Ovary (tissue), 10 donors: ENCODE measurements at places on chromosomes 6 and 20.

GRCh38 chr6:14339711-14340584 is 222.4 kb downstream of the CD83 start:
- no peak for DNase-seq

- DNase-seq = no peak
Measured at GRCh38 chr6:36222924-36223323, 26.4 kb downstream of the BRPF3 start.

DNA sequence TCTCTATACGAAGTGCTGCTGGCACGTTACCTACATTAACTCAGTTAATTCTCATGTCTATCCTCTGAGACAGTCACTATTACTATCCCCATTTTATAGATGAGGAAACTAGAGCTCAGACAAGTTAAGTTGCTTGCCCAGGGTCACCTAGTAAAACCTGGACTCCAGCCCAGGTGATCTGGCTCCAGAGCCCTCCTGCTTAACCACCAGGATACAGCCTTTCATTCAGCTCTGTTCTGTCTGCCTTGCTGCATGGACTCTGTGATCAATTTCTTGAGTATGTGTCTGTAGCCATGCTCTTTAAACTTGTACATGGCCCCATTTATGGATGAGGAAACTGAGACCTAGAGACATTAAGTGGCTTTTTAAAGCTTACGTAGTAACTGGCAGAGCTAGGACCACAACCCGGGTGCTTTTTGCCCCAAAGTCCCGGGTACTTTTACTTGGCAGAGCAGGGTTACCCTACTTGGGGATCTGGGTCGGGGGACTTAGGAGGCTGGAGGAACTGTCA is 4.7 kb downstream of the CDKN1A start:
- no peak for DNase-seq

DNA sequence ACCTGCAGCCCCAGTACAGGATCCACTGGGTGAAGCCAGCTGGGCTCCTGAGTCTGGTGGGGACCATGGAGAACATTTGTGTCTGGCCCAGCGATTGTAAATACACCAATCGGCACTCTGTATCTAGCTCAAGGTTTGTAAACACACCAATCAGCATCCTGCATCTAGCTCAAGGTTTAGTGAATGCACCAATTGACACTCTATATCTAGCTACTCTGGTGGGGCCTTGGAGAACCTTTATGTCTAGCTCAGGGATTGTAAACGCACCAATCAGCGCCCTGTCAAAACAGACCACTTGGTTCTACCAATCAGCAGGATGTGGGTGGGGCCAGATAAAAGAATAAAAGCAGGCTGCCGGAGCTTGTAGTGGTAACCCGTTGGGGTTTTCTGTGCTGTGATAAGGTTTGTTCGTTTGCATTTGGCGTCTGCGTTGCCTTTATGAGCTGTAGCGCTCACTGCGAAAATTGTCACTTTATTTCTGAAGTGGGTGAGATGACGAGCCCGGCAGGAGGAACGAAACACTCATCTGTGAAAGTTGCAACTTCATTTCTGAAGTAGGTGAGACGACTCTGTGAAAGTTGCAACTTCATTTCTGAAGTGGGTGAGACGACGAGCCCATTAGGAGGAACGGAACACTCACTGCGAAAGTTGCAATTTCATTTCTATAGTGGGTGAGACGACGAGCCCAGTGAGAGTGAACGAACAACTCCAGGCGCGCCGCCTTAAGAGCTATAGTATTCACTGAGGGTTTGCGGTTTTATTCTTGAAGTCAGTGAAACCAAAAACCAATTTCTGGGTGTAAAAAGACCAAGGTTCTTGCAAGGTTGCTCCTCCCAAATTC is 31.1 kb downstream of the SERPINB6 start:
- no peak for DNase-seq

DNA sequence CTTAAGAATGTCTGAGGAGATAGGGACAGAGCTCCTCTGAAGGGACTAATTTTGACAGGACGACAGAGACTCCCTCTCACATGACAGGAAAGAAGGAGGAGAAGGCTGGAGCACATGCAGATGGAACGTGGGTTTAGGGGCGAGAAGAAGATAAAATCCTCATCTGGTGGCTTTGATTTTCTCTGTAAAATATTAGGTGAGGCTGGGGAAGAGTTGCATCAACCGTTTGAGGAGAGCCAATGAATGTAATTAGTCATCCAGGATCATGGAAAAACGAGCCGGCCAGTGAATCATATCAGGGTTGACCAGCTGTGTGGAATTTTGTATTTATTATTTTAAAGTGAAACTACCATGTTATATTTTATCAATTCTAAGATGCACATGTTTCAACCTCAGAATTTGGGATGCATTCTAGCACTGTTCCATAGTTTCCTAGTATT is 46.9 kb upstream of the ADGRF4 start:
- no peak for DNase-seq

GRCh38 chr6:162230147-162230752 is 497.3 kb downstream of the PRKN start:
- DNase-seq = no peak

DNA sequence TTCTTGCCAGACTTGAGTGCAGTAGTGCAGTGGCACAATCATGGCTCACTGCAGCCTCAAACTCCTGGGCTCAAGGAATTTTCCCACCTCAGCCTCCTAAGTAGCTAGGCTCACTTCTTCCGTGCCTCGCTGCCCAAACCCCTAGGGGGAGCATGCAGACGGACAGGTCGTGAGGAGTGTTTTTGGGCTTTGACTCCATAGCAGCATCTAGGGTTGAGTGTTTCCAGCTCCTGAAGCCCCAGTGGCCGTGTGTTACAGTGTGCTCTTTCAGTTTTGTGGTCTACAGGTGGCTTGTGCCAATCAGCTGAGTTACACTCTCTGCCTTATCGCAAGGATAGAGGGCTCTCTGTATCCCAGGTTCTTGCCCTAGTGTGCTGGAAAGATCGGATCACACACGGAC is 33.4 kb downstream of the NCOA3 start:
- no peak for DNase-seq

- DNase-seq = no peak
Measured at GRCh38 chr20:18144541-18145099, 7.0 kb downstream of the KAT14 start.
